ENCODE measurements at places on chromosomes 1 and 21. TPM values are rescaled to one million over a fixed set of nuclear protein-coding genes. Genes with fewer than 3 reads are reported as not detected.

- peaks cover 14% of the 10 kb centered on the region for H3K4me1 ChIP-seq
- H3K4me3 ChIP-seq, result no peak overlapping the region
- no peaks in the 10 kb centered on the region for H3K36me3 ChIP-seq
- no peak overlapping the region for H3K27ac ChIP-seq
These were observed 17.7 kb downstream of the NENF start for GRCh38 chr1:212450331-212450881.

- no peaks in the 10 kb centered on the region for H3K36me3 ChIP-seq
- DNase-seq, result no peak
- no peak overlapping the region for H3K4me3 ChIP-seq
- no peak overlapping the region for H3K27ac ChIP-seq
- H3K27me3 ChIP-seq, result no peaks in the 10 kb centered on the region
These were observed 15.9 kb upstream of the NASP start for GRCh38 chr1:45567911-45568310.

DNA sequence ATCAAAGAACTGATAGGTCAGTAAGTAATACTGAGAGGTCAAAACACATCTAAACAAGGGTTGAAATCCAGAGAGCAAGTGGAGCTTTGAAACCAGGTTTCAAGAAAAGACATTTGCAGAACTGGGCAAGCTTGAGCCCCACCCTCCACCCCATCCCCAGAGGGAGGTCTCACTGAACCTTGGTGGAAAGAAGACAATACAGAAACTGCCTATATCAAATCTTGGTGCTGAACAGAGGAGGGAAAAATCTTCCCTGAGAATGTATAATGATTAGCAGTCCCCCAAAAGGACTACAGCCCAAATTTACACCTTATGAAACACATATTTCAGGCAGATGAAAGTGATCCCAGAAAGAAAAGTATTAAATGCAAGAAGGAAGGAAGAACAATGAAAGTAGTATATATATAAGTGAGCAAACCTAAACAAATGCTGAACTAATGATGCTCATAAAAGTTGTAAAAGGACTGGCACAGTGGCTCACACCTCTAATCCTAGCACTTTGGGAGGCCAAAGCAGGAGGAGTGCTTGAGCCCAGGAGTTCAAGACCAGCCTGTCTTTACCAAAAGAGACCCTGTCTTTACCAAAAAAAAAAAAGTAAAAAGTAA lies 12.4 kb downstream of the ZBTB17 start:
- H3K4me3 ChIP-seq, result no peak overlapping the region
- DNase-seq, result no peak
- no peaks in the 10 kb centered on the region for H3K4me1 ChIP-seq
- no peaks in the 10 kb centered on the region for H3K36me3 ChIP-seq

DNA sequence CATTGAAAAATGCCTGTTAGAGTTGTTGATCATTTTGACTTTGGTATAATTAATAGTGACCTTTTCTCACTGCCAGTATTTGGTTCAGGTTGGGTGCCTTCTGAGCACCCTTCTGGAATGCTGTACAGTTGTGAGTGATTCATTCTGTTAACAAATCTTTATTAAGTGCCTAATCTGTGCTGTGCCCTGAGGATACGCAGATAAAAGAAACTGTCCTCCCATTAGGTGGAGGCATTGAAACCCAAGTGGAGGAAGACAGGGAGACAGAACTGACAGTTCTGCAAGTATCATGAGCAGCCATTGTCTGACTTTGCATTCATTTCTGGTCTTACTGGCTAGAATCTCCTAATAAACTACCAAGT lies 76.1 kb upstream of the ZNF326 start:
- peaks cover 26% of the 10 kb centered on the region for H3K4me1 ChIP-seq
- H3K4me3 ChIP-seq, result no peak overlapping the region

DNA sequence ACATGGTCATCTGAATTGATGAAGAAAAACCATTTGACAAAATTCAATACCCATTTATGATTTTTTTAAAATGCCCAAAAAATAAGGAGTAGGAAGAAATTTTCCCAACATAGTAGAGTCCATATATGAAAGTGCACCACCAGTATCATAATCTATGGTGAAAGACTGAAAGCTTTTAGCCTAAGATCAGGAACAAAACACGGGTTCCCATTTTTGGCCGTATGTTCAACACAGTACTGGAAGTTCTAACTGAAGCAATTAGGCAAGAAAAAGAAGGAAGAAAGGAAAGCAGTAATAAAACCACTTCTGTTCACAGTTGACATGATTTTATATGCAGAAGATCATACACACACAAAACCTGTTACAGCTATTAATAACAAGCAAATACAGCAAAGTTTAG lies 227.8 kb upstream of the RAB4A start:
- no peak for DNase-seq
- no peak overlapping the region for H3K27ac ChIP-seq
- no peaks in the 10 kb centered on the region for H3K27me3 ChIP-seq
- H3K4me3 ChIP-seq, result no peak overlapping the region

DNA sequence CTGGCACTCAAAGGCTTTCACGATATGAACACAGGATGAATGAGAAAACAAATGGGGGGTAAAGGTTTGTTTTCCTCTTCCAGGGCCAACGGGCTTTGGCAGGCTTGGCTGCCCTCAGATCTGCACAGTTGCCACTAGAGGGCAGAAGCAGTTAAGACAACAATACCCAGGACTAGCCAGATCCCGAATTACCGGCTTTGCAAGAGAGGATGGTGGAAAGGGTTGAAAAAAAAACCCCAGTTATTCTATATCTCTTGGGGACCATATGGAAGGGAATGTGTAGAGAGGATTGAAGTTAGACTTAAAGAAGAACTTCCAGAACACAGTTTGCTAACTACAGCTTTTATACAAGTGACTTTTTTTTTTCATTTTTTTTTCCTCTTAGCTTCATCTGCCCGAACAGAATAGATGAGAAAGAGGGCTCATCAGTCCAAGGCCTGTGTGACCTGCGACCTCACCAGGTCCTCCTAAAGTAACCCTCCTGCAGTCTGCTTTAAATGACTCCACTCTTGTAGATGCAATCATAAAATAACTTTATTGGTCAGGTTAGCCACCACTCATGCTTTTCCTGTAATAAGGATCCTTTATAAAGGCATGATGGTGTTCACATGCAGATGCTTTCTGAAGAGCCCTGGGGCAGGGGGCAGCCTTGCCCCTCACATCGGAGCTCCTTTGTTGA lies 10.7 kb downstream of the FMOD start:
- no peak overlapping the region for H3K27ac ChIP-seq
- DNase-seq, result peak; percentile 81
- H3K36me3 ChIP-seq, result no peaks in the 10 kb centered on the region
- H3K4me3 ChIP-seq, result no peak overlapping the region

- H3K27ac ChIP-seq, result no peak overlapping the region
- no peaks in the 10 kb centered on the region for H3K4me1 ChIP-seq
- no peaks in the 10 kb centered on the region for H3K27me3 ChIP-seq
- no peak overlapping the region for H3K4me3 ChIP-seq
These were observed 115.8 kb downstream of the PTPRC start for GRCh38 chr1:198754670-198755069.

The CTBS gene
- 5.4 TPM for total RNA-seq

- no peaks in the 10 kb centered on the region for H3K36me3 ChIP-seq
- no peak overlapping the region for H3K4me3 ChIP-seq
- H3K4me1 ChIP-seq, result no peaks in the 10 kb centered on the region
- no peaks in the 10 kb centered on the region for H3K27me3 ChIP-seq
- H3K27ac ChIP-seq, result no peak overlapping the region
These were observed 19.8 kb downstream of the PRAMEF11 start for GRCh38 chr1:12811409-12811784.

The DISC1 gene
- total RNA-seq, result 13.5 TPM

GRCh38 chr1:221687836-221688487 lies 53.9 kb downstream of the DUSP10 start:
- H3K36me3 ChIP-seq, result no peaks in the 10 kb centered on the region
- no peak overlapping the region for H3K4me3 ChIP-seq
- H3K4me1 ChIP-seq, result no peaks in the 10 kb centered on the region
- H3K27ac ChIP-seq, result no peak overlapping the region
- no peak for DNase-seq

GRCh38 chr1:196933531-196934189 lies 9.9 kb upstream of the CFHR2 start:
- H3K27ac ChIP-seq, result no peak overlapping the region
- H3K4me3 ChIP-seq, result no peak overlapping the region
- no peak for DNase-seq
- no peaks in the 10 kb centered on the region for H3K4me1 ChIP-seq
- H3K36me3 ChIP-seq, result no peaks in the 10 kb centered on the region

DNA sequence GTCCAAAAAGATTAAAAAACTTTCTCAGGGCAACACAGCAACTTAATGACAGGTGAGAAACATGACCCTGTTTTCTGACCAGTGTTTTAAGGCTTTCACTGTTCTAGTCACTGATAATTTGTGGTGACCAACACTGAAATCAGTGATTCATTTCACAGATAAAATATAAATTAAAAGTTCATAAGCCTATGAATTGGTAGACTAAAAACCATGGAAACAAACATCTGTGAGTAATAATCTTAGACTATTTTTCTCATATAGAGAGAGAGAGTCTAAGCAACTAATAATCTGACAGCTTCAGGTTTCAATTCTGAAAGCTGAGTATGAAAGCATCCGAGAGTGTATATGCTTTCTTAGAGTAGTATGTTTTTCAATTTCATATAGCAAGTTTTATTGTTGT lies 536.9 kb downstream of the ADGRL2 start:
- H3K27me3 ChIP-seq, result no peaks in the 10 kb centered on the region
- DNase-seq, result no peak
- H3K27ac ChIP-seq, result no peak overlapping the region

DNA sequence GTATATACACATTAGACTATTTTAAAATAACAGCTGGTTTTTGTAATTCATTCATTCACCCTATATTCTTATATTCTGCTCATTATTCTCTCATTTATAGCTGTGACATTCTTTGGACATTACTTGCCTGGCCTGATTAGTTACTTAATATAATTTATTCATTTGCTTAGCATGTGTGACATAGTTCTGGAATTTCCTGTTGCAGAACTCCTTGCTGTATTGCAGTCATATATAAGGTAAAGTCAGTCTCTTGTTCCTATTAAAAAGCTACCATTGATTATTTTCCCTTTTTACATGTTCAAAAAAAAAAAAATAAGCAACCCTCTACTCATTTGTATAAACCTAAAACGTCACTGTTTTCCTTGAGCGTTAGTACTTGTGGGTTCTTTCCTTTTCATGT lies 23.9 kb downstream of the GNAT2 start:
- no peak for DNase-seq
- no peak overlapping the region for H3K4me3 ChIP-seq
- H3K27me3 ChIP-seq, result no peaks in the 10 kb centered on the region
- H3K4me1 ChIP-seq, result no peaks in the 10 kb centered on the region

- H3K4me1 ChIP-seq, result peaks cover 22% of the 10 kb centered on the region
- H3K36me3 ChIP-seq, result no peaks in the 10 kb centered on the region
- peak overlapping the region; percentile 100 for H3K27ac ChIP-seq
- H3K27me3 ChIP-seq, result no peaks in the 10 kb centered on the region
- DNase-seq, result no peak
These were observed 926 bp downstream of the MRPL55 start for GRCh38 chr1:228108055-228108690.

The MSTO1 gene
- 64.3 TPM for total RNA-seq

The SPRR2D gene
- not detected for total RNA-seq

- no peak for DNase-seq
- no peaks in the 10 kb centered on the region for H3K36me3 ChIP-seq
- H3K4me3 ChIP-seq, result no peak overlapping the region
These were observed 326.8 kb downstream of the ASTN1 start for GRCh38 chr1:176837708-176838107.

GRCh38 chr1:104132382-104132973 lies 382.8 kb downstream of the AMY1C start:
- no peaks in the 10 kb centered on the region for H3K36me3 ChIP-seq
- no peak overlapping the region for H3K4me3 ChIP-seq
- DNase-seq, result no peak
- H3K4me1 ChIP-seq, result no peaks in the 10 kb centered on the region

DNA sequence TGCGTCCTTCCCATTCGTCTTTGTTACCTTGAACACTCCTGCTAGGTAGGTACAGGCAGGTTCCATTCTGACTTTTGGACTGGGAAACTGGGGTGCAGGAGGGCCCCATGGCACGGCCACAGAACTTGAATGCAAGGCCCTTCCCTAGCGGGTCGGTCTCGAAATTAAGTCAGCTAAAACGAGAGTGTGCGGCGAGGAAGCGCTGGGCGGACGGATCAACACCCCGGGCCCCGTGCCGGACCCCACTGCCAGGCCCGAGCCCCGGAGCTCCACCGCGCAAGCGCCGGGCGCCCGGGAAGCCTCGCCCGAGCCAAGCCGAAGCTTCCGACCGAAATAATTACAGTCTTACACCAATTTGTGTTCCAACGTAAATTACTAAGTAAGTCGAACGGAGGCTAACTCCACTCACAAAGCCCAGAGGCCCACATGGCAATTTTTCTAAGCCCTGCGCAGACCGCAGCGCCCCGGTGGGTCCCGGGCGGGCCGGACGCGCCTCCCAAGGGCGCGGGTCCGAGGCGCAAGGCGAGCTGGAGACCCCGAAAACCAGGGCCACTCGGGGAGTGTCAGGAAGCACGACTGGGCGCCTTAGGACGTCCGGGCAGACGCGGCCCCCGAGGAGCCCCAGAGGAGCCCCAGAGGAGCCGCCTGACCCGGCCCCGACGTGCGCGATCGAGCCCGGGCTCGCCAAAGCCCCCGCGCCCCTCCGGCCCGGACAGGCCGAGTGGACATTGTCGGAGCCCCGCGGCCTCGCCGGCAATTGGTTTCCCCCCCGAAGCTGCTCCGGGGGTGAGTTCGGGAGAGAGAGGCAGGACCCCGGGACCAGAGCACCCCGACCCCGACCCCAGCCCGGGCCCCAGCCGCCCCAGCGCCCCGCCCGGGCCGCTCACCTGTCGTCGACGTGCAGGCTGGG lies 624 bp downstream of the RIPK4 start:
- H3K36me3 ChIP-seq, result no peaks in the 10 kb centered on the region
- H3K4me3 ChIP-seq, result peak overlapping the region; percentile 90
- no peaks in the 10 kb centered on the region for H3K27me3 ChIP-seq
- no peak for DNase-seq

DNA sequence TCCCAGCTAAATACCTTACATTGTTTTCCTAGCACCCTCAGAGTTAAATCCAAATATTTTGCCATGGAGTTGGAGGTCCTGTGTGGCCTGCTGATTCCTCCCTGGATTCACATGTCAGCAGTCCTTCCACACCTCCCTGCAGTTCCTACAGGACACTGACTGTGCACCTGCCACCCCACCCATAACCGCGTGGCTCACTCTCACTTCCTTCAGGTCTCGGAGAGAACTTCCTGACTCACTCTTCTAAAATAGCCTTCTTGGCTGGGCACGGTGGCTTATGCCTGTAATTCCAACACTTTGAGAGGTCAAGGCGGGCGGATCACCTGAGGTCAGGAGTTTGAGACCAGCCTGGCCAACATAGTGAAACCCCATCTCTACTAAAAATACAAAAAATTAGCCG lies 8.4 kb upstream of the CAMTA1 start:
- no peak overlapping the region for H3K27ac ChIP-seq
- DNase-seq, result no peak
- H3K27me3 ChIP-seq, result no peaks in the 10 kb centered on the region
- H3K4me3 ChIP-seq, result no peak overlapping the region
- H3K4me1 ChIP-seq, result no peaks in the 10 kb centered on the region

GRCh38 chr1:17185485-17185860 lies 19.5 kb upstream of the PADI1 start:
- no peaks in the 10 kb centered on the region for H3K27me3 ChIP-seq
- no peaks in the 10 kb centered on the region for H3K4me1 ChIP-seq
- DNase-seq, result no peak
- no peak overlapping the region for H3K27ac ChIP-seq
- no peaks in the 10 kb centered on the region for H3K36me3 ChIP-seq
